ENCODE measurements at places on chromosomes 4 and X.

DNA sequence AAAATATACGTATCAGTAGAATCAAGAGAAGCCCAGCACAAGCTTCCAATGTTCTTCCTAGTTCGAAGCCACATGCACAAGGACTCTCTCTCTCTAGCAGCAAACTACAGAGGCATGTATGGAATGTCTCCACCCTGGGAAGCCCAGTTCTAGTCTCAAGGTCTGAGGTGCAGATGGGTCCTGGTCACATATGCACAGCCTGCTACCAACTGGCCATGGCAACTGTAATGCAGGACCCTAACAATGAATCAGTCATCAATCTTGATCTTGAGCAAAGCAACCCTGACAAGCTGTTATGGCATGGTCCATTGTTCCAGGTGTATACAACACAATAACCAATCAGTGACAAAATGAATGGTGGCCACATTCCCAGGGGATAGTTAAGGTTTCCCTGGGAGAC, 55.8 kb downstream of the MBNL3 start:
- no peak for DNase-seq

- DNase-seq = no peak
Observed at GRCh38 chrX:135425026-135425965, 3.6 kb downstream of the SMIM10L2A start.

- peak; percentile 95 for DNase-seq
Observed at GRCh38 chrX:24054182-24055042, at the start of gene EIF2S3. Gene EIF2S3, plus strand, starts transcription at chrX:24054956. Its CDS starts 13 bp downstream, at chrX:24054969.

- no peak for DNase-seq
Observed at GRCh38 chrX:106612393-106612763, 600 bp downstream of the RADX start.

DNA sequence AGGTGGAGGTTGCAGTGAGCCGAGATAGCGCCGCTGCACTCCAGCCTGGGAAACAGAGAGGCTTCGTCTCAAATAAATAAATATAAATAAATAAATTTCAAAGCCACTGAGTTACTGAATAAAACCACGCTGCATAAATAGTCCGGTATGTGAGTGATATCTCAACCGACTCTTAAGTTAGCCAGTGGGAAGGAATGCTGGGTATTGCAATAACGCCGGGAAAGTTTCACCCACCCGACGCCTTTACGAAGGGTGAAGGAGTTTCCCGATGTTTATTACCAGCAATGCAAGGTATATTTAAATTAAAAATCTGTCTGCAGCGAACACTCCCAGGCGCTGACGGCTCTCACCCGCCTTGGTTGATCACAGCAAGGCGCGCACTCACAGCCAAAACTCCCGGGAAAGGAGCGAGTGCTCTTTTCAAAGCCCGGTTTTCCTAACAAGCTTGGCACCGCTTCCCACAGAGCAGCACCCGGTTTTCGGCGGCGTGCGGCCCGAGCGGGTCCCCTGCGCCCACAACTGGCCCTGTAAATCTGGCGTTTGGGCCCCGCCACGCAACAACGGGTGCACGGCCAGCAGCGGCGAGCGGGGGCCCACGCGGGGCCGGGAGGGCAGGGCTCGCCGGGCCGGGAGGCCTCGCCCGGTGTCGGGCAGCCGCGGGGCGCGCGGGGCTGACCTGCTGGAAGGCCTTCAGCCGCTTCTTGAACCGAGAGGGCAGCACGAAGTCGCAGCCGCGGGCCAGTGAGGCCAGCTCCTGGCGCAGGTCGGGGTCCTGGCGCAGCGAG, 13.7 kb downstream of the PPP2R3B start:
- no peak for DNase-seq

GRCh38 chrX:80648023-80648422, 161.7 kb downstream of the BRWD3 start:
- no peak for DNase-seq

- no peak for DNase-seq
Observed at GRCh38 chr4:164304101-164304639, 449.8 kb upstream of the SMIM31 start.

- no peak for DNase-seq
Observed at GRCh38 chr4:44146516-44146915, 302.1 kb downstream of the KCTD8 start.

GRCh38 chrX:96314985-96315384, 369.7 kb upstream of the DIAPH2 start:
- no peak for DNase-seq

GRCh38 chr4:6495296-6495590, 22.8 kb upstream of the PPP2R2C start:
- no peak for DNase-seq

GRCh38 chrX:155886409-155886808, 5.3 kb downstream of the VAMP7 start:
- no peak for DNase-seq

DNA sequence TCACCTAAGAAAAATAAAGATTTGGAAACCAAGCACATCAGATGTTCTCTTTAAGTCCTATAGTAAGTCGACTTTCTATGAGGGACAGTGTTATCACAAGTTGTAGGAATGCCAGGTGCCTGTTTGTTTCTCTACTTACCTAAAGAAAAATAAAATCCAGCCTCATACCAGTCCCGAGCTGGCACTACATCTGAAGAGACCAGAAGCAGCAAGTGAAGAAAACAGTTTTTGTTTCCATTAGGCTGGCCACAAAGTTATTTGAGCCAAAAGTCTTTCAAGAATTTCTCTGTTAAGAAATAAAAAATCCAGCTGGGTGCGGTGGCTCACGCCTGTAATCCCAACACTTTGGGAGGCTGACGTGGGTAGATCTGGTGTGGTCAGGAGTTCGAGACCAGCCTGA, 10.8 kb upstream of the PPARGC1A start:
- DNase-seq = no peak

- no peak for DNase-seq
Observed at GRCh38 chrX:87489071-87489470, 28.5 kb upstream of the KLHL4 start.

- no peak for DNase-seq
Observed at GRCh38 chrX:18698737-18699650, 8.5 kb upstream of the PPEF1 start.

GRCh38 chr4:75723163-75724065, 963 bp upstream of the USO1 start:
- no peak for DNase-seq

DNA sequence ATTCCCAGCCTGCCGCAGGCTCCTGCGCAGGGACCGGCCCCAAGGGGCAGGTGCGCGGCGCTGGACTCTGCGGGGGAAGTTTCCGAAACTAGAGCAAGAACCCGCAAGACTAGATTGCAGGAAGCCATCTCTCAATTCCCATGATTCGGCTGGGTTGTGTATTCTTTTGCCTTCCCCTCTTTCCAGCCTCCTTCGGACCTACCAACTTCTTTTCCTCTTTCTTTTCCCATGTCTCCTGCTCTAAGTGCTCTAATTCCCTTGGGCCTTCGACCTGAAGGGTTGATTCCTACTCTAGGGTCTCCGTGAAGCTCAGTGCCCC, 645 bp upstream of the OPHN1 start:
- DNase-seq = no peak

DNA sequence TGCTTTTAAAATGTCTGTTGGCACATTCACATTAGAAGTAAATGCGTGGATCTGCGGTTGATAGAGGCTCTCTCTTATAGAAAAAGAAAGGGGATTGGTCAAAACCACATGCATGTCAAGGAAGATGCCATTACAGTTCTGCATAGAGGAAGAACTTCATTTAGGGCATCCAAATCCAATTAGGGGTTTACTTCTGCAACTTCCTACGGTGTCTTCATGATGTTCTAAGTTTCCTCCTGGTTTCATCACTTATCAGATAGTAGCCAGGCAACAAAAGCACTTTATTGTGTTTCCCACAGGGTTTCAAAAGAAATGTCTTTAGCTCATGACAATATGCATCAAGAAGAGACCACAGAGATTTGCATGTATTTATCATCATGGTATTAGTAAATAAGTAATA, 136.0 kb upstream of the HPGD start:
- DNase-seq = no peak

DNA sequence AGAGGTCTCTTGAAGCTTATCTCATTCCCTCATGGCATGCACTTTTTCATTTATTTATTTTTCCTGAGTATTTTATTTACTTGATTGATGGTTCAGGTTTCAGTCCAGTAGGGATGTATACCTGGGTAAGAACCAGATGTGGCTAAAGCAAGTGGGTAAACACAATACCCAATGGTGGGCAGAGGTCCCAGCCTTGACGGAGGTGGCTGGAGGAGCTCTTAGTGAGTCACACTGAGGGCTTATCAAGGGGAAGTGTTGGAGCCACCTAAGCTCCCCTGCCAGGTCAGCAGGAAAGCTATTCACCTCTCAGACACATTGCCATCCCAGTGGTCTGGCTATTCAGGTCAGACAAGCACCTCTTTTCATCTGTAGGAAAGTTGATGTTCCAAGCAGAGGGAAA, 236.2 kb upstream of the MAGEB16 start:
- no peak for DNase-seq

- DNase-seq = no peak
Observed at GRCh38 chr4:6734165-6734786, 18.3 kb downstream of the BLOC1S4 start.

DNA sequence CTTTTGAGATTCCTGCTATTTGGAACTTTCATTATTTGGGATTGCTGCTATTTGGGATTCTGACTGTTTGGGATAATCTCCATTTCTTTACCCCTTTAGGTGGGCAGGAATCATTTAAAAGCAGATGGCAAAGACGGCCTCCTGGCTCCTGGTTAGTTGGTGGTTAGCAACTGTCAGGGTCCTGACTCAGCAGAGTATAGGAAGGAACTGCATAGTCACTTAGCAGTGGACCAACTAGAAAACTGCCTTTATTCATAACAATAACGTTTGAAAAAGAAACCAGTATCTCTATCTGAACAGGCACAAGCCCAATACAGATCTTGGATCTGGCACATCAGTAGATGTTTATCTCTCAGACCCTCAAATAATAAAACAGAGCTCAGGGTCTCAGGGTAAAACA, 469.7 kb upstream of the FGF16 start:
- DNase-seq = no peak

DNA sequence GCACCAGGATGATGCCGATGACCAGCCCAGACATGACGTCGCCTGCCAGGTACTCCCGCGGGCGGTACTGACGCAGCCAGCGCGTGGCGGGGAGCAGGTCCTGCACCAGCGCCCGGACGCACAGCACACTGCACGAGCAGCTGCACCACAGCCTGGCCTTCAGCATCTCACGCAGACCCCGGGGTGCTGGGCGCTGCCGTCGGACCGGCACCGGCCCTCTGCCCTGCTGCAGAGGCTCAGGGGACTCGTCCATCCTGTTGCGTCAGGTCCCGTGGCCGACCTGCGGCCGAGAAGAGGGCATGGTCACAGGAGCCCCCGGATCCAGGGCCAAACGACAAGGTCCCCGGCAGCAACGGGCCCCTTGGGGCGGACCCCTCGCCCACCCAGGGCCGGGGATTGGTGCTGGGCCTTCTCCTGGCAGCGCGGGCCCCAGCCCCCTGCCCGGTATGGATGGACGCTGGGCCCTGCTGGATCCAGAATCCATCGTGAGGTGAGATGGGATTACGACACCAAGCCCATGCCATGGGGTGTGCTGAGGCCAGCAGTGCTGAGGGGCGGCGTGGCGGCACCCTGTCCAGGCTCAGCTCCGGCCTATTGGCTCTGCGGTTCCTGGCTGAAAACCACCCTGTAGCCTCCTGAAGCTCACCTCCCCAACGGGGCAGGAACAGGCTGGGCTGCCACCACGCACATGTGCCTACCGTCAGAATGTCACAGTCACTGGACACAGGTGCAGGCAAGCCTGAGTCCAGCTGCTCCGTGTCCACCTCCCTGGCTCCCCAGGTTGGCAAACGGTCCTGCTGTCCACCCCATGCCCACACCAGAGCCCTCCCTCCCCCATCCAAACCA, 1.5 kb downstream of the SLC26A1 start:
- DNase-seq = no peak

GRCh38 chr4:1834047-1834775, 21.7 kb downstream of the LETM1 start:
- DNase-seq = peak; percentile 23

- DNase-seq = no peak
Observed at GRCh38 chr4:24104158-24104565, 214.3 kb upstream of the PPARGC1A start.

- peak; percentile 63 for DNase-seq
Observed at GRCh38 chr4:4488405-4489404, 53.1 kb downstream of the STX18 start.

- DNase-seq = no peak
Observed at GRCh38 chr4:20026456-20026855, 225.2 kb upstream of the SLIT2 start.

- DNase-seq = no peak
Observed at GRCh38 chr4:80788798-80789197, 241.7 kb upstream of the BMP3 start.

- no peak for DNase-seq
Observed at GRCh38 chr4:173380987-173381386, 10.2 kb downstream of the SAP30 start.

- DNase-seq = no peak
Observed at GRCh38 chr4:113783701-113784100, 22.2 kb upstream of the CAMK2D start.

GRCh38 chr4:181946902-181947301, 296.3 kb upstream of the TENM3 start:
- no peak for DNase-seq

DNA sequence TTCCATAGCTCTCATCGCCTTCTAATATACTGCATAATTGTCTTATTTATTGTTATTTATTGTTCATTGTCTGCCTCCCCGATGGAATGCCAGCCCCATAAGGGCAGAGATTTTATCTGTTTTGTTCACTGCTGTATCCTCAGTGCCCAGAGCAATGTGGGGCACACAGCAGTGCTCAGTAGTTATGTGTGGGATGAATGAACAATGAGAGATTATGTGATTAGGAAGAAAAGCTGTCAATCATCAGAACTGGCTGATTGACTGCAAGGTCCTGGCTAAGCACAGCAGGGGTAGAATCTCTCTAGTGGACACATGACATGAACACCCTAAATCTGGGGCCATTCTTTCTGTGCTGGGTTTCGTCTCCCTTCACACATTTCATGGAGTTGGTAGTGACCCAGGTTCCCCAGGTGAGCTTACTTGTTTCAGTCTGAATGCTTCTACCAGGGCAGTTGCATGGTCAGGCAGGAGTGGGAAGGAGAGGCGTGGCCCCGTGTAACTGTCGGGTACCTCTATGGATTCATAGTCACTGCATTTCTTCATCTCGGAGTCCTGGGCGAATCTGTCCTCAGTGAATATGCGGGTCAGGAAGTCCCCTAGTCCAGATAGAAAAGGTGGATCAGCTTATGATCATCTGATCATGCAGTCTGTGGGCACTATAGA, 12.6 kb downstream of the PPEF2 start:
- DNase-seq = no peak

DNA sequence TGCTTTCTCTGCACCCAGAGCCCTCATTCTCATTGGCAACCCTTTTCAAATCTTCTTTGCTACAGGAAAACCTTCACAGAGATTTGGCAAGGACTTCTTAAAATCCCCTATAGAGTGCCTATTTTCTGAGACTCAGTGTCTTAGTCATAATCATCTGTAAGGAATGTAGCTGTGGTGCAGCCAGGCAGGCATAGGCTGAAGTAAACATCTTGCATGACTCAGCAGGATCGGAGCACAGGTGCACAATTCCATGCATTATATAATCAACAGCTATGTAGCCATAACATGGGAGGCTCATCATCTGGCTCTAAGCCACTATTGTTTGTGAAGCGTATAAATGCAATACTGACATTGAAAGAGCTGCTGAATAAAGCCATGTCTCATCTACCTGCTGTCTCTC, 368.8 kb downstream of the MAGEE1 start:
- DNase-seq = no peak

GRCh38 chr4:108988464-108989195, 225.8 kb upstream of the ETNPPL start:
- DNase-seq = no peak

GRCh38 chr4:18923496-18924161, 902.1 kb upstream of the LCORL start:
- DNase-seq = no peak
